ENCODE measurements at places on chromosomes 7 and 10.

DNA sequence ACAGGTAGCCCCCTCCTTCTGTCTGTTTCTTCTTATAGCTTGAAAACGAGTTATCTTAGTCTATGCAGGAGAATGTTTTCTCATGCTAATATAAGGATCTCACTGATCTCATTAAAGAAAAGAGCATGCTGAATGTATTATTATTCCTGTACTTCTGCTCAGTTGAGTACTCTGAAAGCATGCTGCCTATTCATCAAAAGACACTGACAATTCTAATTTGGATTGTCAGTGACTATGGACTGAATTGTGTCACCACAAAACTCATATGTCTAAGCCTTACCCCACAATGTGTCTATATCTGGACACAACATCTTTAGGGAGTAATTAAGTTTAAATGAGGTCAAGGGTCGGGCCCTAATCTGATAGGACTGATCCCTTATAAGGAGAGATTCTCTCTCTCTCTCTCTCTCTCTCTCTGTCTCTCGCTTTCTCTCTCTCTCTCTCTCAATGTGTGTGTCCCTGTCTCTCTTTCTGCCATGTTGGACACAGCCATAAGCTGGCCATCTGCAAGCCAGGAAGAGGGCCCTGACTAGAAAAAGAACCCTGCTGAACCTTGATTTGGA is 98.4 kb downstream of the GNAT3 start:
- DNase-seq = no peak

GRCh38 chr7:31890766-31891165 is 179.4 kb downstream of the PDE1C start:
- DNase-seq = no peak

DNA sequence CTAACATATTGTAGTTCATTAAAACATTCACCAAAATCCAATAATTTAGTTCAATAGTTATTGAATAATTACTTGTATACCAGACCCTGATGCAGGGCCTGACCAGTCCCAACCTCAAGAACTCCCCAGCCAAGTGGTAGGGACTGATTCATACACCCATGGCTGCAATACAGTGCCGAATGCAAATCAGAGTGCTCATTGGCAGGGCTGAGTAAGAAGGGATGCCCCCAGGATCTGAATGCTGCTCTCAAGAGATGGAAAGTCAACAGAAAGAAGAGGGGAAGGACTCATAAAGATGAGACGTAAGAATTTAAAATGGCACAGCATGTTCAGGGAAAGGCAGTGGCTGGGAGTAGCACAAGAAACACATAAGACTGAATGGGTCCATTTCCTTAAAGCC is 29.9 kb downstream of the ZNF438 start:
- no peak for DNase-seq

- DNase-seq = no peak
Measured at GRCh38 chr7:2804227-2804763, 39.8 kb downstream of the GNA12 start.

DNA sequence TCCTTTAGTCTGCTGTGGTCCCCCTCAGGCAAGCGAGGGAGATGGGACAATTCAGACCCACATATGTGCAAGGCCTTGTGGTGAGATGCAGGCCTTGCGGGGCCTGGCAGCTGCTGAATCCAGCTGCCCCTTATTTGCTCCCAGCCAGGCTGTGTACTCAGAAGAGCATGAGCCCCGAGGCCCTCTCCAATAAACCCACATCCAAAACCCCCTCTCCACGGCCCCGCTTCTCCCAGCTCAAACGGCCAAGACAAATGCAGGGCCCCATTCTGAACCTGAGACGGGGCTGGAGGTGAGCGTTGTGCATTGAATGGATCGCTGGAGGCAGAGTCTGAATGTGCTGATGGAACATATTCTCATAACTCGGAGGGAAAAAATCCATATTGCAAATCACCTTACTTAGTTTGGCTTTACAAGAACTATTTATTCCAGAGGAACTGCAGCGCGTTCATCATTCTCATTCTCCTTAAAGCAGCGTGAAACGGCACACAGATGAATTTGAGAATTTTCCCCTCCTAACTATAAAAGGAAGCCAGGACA is 169.2 kb upstream of the LYZL2 start:
- DNase-seq = no peak

- DNase-seq = no peak
Measured at GRCh38 chr10:78875331-78875877, 193.4 kb upstream of the ZMIZ1 start.

DNA sequence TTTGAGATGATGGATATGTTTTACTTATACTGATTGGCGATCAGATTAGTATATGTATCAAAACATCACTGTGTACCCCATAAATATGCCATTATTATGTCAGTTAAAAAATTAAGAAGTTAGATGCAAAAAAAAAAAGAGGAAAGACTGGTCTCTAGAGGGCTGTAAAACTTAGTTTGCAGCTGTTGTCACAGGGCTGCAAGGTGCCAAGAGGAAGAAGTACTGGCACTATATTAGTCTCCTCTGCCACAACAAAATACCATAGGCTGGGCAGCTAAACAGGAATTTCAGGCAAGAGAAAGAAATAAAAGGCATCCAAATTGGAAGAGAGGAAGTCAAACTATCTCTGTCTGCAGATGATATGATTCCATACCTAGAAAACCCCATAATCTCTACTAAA is 177.8 kb upstream of the PLPP4 start:
- no peak for DNase-seq

DNA sequence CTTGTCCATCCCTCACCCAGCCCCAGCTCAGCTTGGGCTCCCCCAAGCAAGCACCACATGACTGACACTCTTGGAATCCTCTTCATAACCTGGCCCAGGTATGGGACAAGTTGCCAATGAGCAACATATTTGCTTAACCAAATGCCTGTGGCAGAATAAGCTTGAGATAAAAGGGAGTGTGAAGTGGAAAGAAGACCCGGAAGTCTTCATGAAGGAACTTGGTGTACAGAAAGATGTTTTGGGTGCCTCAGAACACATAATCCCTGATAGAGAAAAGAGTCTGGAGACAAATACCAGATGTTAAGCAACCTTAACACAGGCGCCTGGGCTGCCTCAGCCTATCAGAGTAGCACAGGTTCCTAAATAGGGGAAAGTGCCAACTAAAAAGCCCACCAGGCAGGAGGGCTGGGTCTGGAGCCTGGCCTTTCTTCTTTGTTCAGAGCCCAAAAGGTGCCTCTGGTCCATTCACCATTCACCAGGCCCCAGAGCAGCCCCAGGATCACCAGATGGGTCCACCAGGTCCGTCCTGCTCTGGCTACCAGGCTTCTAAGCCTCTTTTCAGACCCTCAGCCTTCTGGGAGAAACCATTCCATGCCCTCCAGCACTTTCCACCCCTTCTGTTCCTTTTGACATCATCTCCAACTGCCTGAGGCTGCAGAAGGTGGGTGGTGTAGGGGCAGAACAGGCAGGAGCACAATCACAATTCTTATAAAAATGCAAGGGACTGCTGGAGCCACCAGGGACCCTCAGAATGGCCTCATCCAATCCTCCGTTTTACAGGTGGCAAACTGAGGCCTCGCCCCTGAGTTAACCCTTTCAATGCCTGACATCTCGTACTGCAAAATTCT is 22.6 kb downstream of the KCNMA1 start:
- DNase-seq = no peak

- DNase-seq = no peak
Measured at GRCh38 chr7:149422914-149423301, 38.0 kb downstream of the ZNF777 start.

DNA sequence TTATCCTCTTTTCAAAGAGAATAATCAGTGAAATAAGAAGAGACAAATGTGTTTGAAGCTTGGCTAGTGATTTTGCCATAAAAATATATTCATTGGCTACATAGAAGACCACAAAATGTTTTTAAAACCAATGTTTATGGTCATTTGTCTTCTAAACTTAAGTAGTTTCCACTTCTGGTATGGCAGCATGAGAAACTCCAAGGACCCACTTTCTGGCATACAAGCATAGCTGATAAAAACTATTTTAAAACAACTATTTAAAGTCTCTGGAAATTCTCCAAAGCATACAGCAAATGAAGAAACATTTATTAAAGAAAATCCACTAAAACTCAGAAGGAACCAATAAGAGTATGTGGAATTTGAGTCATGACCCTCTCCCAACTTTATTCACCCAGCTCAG is 89.2 kb upstream of the TOMM7 start:
- no peak for DNase-seq

DNA sequence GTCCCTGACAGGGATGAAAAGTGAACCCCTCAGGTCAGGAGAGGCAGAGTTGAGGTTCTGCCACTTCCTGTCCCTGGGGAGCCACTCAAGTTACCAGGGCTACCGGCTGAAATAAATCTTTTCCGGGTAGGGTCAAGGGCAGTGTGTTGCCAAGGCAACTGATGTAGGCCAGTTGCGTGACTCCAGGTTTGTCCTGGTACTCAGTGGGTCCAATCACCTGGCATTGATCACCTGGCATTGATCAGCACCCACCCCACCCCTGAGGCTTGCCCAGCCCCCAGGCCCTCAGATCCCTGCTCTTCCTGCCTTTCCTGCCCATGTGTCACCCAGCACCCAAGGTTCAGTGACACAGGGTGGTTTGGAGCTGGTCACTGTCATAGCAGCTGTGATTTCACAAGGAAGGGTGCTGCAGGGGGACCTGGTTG is 5.9 kb downstream of the SAP25 start:
- DNase-seq = no peak

- peak; percentile 42 for DNase-seq
Measured at GRCh38 chr10:67666416-67667034, 29.5 kb downstream of the CTNNA3 start.

DNA sequence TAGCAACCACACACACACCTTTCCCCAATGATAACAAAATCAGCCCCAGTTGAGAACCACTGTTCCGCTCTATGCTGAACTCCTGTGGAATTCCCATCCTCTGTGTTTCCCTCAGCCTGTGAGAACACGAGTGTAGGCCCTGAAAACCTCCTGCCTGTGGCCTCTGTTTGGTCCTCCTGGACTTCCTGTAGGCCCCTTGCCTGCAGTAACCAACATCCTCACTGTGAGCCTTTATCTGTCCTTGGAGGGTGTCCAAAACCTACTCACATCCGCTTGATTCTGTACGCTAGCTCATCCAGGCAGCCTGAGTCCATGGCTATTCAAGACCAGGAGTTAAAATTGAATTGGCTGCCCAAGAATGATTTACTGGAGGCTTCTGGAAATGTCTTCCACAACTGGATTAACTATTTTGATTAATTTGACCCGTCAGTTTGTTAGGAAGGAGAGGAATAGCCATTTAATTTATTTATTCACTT is 149.8 kb downstream of the AKR1D1 start:
- no peak for DNase-seq

DNA sequence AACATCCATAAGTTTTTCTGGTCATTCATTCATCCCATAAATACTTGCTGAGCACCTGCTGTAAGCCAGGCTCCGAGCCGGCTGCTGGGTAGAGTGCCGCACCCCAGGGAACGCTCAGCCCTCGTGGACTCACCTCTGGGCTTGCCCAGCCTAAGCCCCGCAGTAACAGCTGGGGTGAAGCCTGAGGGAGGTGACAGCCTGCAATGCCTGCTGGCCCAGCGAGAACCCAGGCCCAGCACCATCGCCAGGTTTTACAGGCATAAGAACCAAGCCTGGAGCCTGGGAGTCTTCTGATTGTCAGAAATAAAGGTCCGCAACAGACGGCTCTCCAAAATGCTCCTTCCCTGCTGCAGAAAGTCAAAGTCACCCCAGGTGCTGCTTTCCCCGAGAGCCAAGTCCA is 205.4 kb downstream of the ZMYND11 start:
- DNase-seq = no peak

DNA sequence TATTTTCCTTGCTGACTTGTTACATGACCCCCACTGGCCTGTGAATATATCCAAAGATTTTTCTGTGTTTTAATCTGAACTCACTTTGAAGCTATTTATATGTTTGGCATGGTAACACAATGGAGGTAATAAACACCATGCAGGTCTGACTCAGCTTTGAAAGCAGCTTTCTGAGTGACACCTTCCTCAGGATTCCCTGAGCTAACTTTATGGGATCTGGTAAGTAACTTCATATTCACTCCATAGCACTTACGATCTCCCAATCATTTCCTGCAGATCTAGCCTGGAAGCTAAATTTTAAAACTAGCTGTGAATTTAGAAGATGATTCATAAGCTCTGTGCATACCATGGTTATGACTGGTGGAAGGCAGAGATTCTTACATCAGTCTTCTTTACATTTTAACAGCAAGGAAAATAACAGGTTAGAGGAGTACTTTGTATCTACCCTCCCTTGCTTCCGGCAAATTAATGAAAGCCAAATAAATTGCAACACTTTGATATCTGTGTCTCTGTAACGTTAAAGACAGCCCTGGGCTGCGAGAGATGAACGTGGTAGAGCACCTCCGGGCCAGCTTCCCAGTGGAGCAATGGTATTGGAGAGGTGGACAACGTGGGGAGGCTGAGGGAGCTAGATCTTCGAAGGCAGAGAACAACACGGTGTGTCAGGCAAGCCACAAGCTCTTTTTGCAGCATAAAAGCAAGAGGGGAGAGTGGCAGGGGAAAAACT is 170.2 kb upstream of the KLF14 start:
- peak; percentile 45 for DNase-seq

- DNase-seq = no peak
Measured at GRCh38 chr10:123017421-123018165, 8.8 kb downstream of the ACADSB start.

- DNase-seq = no peak
Measured at GRCh38 chr7:95658676-95659075, 62.4 kb upstream of the PDK4 start.

DNA sequence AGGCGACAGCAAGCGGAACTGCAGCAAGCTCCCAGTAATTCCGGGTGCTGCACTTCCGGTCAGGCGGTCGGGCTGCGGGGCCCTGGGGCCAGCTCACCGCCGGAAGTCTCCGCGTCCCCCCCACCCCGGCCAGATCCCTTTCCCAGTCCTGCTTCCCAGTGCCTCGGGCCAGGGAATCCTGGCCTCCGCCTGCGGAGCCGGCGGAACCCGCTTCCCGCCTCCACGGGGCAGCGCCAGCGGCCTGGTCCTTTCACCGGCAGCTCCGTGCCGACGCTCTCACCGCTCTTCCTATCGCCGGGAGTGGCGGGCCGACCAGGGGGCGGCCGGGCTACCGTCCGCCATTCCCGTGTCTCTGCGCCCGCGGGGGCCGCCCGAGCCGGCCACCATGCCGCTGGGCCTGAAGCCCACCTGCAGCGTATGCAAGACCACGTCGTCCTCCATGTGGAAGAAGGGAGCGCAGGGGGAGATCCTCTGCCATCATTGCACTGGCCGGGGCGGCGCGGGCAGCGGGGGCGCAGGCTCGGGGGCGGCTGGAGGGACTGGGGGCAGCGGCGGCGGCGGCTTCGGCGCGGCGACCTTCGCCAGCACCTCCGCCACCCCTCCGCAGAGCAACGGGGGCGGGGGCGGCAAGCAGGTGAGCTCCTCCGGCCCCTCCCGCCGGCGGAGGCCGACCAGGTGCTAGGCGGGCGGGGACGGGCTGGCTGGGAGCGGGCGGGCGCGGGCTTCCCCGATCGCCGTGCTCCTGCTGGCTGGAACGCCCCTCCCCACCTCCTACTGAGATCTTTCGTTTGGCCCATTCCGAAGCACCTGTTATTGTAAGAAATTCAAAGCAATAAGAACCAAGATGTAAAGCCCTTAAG is at the start of gene GATAD1:
GATAD1 (plus strand) TSS at position 138 of the 860 bp plus-strand sequence; CDS start at position 386, 248 bp downstream.
- DNase-seq = peak; percentile 99

DNA sequence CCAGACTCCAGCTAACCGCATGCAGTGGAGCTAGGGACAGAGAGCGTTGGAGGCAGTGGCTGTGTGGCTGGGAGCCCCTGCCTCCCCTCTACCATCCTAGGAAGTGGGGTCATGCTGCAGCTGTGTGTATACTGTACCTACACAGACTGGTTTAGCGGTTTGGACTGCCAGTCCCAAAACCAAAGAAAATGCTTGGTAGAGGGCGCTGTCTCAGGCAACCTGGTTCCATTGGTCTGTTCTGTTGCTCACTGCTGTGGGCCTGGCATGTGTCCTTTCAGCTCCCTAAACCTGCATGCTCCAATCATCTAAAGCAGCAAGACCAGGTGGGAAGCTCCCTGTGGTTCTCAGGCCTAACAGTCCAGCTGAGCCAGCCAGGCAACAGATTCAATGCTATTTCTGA is 4.5 kb downstream of the RBP4 start:
- DNase-seq = no peak

All from urothelium cell line (cell line).